ENCODE measurements at places on chromosomes 4 and X.

- no peak for DNase-seq
Measured at GRCh38 chr4:41102414-41103092, 111.8 kb downstream of the APBB2 start.

- DNase-seq, result no peak
Measured at GRCh38 chr4:90421161-90421560, 294.0 kb downstream of the CCSER1 start.

GRCh38 chrX:100413229-100413628, 3.2 kb upstream of the PCDH19 start:
- no peak for DNase-seq

DNA sequence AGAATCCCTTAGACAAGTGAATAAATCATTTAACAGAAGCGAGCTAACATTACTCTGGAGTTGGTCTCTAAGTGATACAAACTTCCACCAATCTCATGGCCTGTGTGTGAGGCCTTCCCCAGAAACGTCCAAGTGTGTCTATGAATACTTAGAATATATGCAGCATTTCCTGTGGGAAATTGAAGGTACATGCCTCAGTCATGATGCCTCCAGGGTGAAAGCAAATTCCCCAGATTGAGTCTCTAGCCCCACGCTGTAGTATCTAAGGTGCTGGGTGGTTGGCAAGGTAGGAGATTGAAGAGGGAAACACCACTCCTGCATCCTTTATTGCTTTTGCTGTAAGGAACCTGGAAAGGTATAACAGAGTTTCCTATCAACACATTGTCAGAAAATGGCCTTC, 113.8 kb downstream of the IL13RA2 start:
- no peak for DNase-seq

GRCh38 chrX:1649621-1650020, 34.8 kb downstream of the ASMT start:
- DNase-seq, result no peak

GRCh38 chrX:50617183-50617582, 146.6 kb upstream of the DGKK start:
- DNase-seq, result no peak

DNA sequence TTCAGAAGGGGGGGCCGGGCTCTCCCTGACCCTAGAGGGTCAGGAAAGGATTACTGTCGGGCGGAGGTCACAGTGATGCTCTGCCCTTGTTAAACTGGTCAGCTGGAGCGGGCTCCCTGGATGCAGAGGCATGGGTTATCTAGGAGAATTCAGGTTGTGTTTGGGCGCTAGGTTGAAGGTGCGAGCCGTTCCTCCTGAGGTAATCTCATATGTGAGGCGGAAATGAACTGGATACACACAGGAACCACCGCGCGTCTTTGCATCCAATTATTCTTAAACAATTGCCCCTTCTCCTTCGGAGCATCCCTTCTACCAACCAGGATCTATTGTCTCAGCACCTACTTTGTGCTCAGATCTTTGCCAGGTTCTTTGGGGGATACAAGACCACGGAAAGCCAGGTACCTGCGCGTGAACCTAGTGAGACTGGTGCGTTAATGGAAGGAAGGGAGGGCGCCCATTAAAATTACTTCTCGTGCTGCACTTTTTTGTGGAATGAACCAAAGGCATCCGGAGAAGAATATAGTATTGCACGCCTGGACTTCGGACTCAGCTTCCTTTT, 28.4 kb downstream of the HAND2 start:
- DNase-seq, result no peak

DNA sequence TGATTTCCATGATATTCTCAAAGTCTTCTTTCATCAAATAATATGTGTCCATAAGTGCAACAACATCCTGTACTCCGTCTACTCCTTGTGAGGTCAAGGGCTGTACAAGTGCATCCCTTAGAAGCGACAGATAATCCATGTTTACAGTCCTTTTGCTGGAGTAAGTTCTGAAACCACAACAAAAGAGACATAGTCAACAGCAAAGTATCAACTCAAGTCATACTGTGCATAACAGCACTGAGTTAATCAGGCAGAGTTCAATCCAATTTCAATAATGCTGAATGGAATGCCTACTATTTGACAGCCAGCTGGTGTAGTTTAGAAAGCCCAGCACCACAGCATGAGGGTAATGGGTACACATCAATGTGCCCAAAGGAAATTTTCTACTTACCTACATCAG, 74.5 kb downstream of the RFC1 start:
- DNase-seq, result no peak

DNA sequence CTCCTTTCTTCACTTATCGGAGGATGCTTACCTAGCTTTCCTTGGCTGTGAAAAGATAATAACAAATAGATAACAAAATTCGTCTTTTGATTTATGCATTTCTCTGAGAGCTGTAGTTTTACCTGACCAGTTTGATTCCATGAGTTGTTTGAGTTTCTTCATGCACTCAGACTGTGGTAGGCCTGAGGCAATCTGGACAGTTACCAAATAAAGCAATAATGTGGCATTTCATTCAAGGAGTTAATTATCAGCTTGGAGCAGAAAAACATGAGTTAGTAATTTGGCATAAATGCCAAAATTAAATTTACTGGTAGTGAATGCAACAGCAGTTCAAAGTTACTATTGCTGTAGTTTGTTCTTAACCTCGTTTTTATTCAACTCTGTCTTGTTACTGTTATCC, 53.5 kb downstream of the FABP2 start:
- no peak for DNase-seq

DNA sequence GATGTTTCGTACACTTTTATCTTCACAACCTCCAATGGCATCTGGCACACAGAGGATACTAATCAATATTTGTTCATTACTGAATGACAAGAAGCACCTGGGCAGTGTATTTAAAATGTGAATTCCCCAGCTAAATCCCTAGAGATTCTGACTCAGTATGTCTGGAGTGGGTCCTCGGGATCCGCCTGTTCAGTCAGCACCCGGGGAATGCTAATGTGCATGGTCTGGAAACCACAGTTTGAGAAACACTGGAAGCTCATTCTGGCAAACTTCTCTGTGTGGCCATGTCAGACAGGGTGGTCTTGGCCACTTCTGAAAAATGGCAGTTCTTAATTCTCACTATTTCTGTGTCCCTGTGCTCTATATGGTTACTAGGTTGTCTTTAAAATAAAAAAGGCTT, 138.8 kb upstream of the VCX start:
- no peak for DNase-seq

DNA sequence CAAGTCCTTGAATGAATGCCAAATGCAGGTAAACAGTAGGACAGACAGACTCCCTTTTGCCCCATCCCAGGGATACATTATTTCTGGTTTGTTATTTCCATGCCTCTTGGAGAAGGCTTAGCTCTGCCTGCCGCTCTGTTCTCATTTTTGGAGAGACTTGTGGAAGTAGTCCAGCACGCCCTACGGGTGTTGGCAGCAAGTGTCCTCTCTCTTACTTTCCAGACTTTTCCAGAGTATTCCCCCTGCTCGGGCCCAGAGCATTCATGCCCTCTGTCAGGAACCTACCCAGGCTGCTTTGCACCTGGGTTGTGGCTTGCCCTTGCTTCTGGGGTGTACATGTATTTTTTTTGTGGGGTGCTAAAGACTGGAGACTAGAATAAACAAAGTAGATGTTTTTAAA, 15.3 kb downstream of the SLC34A2 start:
- peak; percentile 15 for DNase-seq

GRCh38 chr4:121219227-121219626, 55.1 kb upstream of the TNIP3 start:
- DNase-seq, result no peak

GRCh38 chrX:15854080-15854655, 445 bp downstream of the AP1S2 start:
- DNase-seq, result no peak

- DNase-seq, result no peak
Measured at GRCh38 chr4:95694411-95694810, 145.5 kb upstream of the PDHA2 start.

DNA sequence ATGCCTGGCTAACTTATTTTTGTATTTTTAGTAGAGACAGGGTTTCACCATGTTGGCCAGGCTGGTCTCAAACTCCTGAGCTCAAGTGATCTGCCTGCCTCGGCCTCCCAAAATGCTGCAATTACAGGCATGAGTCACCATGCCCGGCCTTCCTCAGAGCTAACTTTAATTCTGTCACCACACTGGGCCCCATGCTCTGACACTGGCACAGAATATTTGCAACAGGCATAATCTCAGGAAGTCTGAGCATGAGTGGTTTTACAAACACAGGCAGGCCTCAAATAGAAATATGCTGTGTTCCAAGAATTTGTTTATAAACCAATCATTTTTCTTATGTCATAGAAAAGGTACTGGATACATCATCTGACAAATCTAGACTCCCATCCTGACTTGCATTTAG, 32.7 kb upstream of the FAM9C start:
- DNase-seq, result no peak

DNA sequence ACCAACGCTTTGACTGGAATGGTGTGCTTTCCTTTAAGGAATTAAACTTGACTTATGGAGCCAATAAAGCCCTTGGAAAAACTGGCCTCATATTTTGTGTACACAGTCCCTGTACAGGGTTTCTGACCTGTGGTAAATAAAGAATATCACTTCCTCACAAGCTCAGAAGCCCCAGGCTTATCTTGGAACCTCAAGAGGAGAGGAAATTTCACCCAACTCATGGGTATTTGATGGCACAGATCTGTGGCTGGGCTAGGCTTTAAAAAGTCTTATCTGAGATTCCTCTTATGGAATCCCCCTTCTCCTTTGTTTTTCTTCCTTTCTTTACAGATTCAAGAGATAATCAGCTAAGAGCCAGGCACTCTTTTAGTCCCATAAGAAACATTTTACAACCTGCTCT, 89.3 kb upstream of the USP38 start:
- no peak for DNase-seq

- DNase-seq, result no peak
Measured at GRCh38 chr4:143356493-143356892, 19.8 kb downstream of the GAB1 start.

GRCh38 chr4:38452009-38452408, 212.0 kb upstream of the KLF3 start:
- DNase-seq, result no peak

- DNase-seq, result no peak
Measured at GRCh38 chrX:72393836-72394517, 88.3 kb upstream of the CITED1 start.

DNA sequence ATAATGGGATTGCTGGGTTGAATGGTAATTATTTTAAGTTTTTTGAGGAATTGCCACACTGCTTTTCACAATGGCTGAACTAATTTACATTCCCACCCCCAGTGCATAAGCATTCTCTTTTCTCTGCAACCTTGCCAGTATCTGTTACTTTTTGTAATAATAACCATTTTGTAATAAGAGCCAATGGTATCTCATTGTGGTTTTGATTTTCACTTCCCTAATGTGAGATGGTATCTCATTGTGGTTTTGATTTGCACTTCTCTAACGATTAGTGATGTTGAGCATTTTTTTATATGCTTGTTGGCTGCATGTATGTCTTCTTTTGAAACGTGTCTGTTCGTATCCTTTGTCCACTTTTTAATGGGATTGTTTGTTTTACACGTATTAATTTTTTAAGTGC, 213.1 kb upstream of the HDX start:
- no peak for DNase-seq

DNA sequence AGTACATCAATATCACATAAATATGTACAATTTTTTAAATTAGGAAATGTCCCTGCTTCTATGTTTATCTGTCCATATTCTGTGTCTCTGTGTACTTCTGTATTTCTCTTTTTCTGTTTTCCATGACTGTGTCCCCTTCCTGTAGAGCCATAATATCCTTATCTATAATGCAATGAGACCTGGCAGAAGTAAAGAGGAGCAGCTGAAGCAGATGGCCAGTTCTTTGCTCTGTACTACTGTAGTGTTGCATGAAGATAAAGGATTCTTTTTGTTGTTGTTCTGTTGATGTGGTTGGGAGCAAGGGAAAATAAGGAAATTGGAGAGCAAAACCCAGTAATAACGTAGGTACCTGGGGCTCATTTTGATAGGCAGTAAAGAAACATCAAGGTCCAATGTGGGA, 301.7 kb downstream of the ADGRL3 start:
- DNase-seq, result no peak

DNA sequence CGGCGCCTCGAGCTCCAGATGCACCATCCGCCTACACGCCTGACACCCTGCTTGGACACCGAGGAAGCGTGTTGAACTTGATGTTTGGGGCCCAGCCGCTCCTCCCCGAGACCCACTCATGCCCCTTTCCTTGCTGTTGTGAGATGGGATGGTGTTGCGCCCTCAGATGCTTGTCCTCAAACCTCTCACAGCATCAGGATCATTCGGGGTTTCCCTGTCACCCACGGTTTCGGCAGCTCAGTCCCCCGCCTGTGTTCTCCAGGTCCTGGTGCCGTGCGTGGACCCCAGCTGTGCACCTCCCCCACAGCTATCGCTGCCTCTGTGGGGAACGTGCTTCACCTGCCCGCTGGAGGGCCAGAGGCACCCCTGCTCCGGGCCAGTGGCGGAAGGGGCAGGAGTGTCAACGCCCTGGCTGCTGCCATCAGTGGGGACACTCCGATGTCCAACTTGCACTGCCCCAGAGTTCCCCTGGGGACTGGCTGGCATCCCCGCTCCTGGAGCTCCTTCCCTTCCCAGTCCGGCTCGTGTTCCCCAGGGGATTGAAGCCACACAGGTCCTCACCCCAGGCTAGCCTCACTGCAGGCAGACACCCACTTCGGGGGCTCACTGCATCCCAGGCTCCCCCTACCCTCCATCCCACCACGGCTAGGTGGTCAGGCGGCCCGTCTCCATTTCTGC, 82.3 kb upstream of the ADRA2C start:
- no peak for DNase-seq

DNA sequence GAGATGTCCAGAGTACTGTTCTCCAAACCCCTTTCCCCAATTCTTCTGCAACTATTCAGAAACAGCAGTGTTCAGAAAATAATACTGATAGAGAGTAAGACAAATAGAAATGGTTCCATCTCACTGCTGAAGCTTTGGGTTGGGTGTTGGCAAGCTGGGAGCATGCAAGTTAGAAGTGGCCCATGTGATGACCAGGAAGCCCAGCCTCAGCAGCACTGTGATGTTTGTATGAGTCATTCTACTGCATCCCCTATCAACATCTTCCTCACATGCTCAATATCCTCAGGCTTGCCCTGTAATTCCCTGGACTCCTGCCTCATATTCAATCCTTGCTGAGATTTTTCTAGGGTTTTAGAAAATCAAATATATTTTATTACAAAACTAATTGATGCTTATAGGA, 96.5 kb downstream of the CHRDL1 start:
- no peak for DNase-seq

- no peak for DNase-seq
Measured at GRCh38 chr4:156547891-156548290, 423.7 kb downstream of the PDGFC start.

- no peak for DNase-seq
Measured at GRCh38 chr4:113603911-113604310, 157.6 kb downstream of the CAMK2D start.

- peak; percentile 98 for DNase-seq
Measured at GRCh38 chr4:133148690-133149363, at the start of gene PCDH10. PCDH10 (plus strand) TSS chr4:133149294; CDS start chr4:133150141, 847 bp downstream.

GRCh38 chrX:22664826-22665225, 334.9 kb upstream of the DDX53 start:
- DNase-seq, result no peak

DNA sequence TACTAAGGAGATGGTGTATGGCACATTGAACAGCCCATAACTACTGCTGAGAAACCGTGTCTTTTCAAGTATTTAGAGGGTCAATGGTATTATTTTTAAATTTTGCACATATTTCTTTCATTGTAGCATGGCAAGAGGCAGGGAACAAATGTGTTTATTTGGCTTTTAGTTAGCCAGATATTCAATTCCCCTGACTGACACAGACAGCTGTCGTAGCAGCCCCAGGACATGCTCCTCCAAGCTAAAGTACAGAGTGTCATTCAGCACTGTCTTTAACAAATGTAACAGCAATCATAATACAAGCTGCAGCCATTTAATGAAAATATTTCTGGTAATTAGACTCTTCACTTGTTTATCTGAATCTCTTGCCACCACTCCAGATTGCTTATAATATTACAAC, 687.1 kb downstream of the KLHL13 start:
- DNase-seq, result no peak
